ENCODE measurements at places on chromosomes 1 and 21.

- DNase-seq = no peak
These were observed 1279.6 kb downstream of the KCNT2 start for GRCh38 chr1:195328681-195329080.

DNA sequence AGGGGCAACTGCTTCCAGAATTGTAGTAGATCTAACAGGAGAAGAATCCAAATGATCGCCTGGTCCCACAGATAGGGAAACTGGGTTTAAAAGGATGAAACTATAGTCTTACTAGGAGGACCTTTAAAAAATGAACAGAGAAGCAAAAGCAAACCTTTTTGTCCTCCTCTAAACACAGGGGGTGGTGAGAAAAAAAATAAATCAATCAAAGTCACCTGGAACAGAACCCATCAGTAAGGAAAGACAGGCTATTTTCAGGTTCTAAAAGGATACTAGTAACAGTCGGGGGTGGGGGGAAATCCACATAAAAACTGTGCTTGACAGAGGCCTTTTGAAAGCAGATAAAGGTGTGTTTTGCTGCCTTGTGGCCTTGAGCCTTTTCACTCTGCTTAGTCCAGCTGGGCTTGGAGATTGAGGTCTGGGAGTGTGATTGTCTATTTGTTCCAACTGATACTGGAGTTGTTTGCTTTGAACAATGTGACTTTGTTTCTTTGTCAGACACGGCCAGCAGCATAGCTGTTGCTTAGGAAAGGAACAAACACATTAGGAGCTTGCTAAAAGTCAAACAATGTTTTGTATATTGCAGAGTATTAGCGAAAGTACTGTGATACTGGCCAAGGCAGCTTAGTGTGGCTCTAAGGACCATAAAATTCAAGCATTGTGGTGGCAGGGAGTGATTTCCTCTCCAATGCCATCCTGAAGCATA, 141.1 kb upstream of the IRF2BP2 start:
- DNase-seq = no peak

GRCh38 chr1:17214876-17215544, 10.1 kb downstream of the PADI1 start:
- DNase-seq = no peak

DNA sequence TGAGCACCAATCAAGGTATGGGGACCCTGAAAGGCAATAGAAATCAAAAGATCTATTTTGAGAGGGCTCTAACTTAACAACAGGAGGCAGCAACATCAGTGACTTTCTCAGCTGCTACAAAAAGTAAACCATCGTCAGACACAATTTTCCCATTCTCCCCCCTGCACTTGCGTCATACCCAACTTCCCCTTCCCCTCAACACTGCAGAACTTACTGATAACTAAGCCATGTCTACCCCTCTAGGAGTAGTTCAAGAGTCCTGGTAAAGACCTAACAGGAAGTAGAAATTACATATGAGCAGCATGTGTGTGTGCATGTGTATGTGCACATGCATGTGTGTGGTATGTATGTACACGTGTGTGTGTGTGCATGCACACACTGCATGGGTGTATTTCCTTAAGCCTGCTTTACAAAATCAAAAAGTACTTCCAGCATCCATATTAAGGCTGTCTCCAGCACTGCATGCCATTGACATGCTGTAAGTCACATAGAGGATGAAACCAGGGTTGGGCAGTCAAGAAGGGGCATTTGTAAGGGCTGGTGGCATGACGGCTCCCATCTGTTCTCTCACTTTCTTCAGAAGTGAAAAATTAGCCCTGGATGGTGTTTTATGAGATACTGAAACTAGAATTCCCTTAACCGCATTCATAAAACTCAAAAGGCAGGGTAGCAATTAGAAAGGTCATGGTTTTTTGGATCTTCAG, 460.1 kb upstream of the RUNX1 start:
- DNase-seq = no peak

- DNase-seq = no peak
These were observed 87.4 kb upstream of the TMEM51 start for GRCh38 chr1:15066191-15066590.

GRCh38 chr1:40595623-40596022, 64.2 kb downstream of the ZNF684 start:
- DNase-seq = no peak

All from fibroblast of mammary gland (primary cell).